Hypothalamus (tissue), 51 donors: ENCODE measurements at places on chromosomes 11 and 22.

GRCh38 chr11:126482586-126483108 is 127.2 kb downstream of the ST3GAL4 start:
- DNase-seq = no peak

- DNase-seq = no peak
These were observed 5.4 kb upstream of the SORL1 start for GRCh38 chr11:121446752-121447156.

DNA sequence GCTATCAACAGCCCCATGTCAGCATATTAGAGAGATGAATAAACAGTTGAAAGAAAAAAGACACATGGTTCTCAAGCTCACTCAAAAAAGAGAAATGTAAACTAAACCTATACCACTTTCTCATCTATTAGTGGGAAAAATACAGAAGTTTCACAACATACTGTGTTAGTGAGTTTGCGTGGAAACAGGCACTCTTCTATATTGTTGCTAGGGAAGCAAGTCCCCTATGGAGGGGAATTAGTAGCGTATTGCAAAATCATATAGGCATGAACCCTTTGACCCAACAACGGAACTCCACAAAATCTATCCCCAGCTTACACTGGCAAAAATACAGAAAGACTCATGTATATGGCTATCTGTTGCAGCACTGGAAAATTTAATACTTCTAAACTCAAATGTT is 14.2 kb upstream of the RFPL2 start:
- DNase-seq = no peak

DNA sequence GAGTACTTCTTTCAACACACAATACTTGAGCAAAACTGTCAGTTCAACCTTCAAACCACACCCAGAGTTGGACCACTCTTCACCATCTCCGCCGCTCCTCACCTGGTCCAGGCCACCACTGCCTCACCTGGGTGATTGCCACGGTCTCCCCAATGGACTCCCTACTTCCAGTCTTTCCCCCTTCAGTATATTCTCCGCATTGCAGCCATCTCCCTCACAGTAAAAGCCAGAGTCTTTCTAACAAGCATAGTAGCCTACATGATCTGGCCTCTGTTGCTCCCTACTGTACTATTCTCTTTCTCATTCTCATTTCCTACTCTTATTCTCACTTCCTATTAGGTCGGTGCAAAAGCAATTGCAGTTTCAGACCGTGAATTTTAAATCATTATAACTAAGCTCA is 28.5 kb downstream of the AASDHPPT start:
- no peak for DNase-seq

GRCh38 chr22:43381693-43382092 is 30.1 kb upstream of the MPPED1 start:
- no peak for DNase-seq

DNA sequence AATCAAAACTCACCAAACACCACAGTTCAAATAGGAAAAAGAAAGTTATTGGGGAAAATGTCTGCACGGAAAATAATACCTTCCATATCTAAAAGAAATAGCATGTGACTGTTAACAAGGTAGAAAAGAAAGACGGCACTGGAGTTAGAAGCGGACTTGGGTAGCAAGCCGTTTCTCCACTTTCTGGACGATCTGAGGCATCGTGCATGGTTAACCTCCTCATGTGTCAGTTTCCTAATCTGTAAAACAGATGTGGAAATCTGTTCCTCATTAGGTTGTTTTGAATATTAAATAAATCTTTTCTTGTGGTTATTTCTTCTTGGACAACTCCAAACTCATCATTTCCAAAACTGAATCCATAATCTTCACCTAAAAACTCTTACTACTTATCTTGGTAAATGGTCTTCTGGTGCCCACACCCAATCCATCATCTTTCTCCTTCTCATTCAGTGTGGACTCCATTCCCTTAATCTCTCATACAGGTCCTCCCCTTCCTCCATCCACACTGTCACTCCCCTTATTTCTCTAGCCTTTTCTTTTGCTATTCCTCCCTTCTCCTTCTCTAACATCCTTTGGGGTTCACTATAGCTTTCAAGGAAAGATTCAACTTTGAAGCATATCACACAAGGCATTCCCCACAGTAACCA is 53.5 kb downstream of the VSIG10L2 start:
- no peak for DNase-seq

GRCh38 chr22:34620832-34621231 is 445.1 kb upstream of the ISX start:
- no peak for DNase-seq

DNA sequence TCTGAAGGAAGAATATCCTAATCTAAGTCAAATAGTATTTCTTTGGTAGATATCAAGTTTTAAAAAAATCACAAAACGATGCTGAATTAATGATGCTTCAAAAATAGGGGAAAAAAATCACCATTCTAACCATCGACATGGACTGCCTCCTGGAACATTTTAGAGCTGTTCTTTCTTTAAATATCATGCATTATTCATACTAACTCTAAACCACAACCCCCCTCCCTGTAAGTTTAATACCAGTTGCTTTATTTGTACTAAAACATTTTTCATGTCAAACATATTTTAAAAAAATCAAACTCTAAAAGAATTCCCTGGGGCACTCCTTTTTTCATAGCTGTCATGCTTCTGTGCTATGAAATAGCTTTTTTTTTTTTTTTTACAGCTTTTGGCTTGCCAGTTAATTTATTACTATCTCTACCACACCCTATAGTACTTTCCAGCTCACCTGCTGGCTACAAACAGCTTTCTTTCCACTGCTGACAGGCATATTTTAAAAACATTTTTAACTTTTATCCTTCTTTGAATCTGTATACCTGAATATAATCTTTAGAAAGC is 256.9 kb downstream of the SOX6 start:
- DNase-seq = no peak

DNA sequence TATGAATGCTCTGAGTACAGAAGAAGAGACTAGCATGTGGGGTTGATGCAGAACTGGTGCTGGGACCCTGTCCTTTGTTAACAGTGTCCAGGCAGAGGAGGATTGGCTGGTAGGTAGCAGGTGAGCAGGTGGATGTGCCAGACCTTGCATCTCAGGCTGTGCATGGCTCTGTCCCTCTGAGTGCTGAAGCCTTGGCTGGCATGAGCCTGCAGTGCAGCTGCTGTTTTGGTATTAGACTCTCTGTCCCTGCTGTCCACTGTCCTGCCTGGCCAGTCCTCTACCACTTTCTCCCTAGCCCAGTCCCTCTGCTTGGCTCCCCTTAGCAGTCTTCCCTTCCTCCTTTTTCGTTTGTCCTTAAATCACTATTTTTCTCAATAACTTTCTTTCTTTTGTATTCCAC is 213.6 kb upstream of the ZBED5 start:
- DNase-seq = no peak

DNA sequence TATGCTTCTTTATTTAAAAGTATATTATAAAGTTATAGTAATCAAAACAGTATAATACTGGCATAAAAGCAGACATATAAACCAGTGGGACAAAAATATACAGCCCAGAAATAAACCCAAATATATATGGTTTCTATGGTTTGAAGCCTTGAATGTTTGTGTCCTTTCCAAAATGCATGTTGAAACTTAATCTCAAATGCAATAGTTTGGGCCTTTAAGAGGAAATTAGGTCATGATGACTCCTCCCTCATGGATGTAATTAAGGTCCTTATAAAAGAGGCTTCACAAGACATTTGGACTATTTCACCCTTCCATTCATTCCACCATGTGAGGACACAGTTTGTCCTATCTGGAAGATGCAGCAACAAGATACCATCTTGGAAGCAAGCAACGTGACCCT is at the start of gene MS4A6E:
Gene MS4A6E, plus strand, starts transcription at position 301 of the 400 bp plus-strand sequence. CDS start 7,641 bp downstream, outside the sequence.
- no peak for DNase-seq

DNA sequence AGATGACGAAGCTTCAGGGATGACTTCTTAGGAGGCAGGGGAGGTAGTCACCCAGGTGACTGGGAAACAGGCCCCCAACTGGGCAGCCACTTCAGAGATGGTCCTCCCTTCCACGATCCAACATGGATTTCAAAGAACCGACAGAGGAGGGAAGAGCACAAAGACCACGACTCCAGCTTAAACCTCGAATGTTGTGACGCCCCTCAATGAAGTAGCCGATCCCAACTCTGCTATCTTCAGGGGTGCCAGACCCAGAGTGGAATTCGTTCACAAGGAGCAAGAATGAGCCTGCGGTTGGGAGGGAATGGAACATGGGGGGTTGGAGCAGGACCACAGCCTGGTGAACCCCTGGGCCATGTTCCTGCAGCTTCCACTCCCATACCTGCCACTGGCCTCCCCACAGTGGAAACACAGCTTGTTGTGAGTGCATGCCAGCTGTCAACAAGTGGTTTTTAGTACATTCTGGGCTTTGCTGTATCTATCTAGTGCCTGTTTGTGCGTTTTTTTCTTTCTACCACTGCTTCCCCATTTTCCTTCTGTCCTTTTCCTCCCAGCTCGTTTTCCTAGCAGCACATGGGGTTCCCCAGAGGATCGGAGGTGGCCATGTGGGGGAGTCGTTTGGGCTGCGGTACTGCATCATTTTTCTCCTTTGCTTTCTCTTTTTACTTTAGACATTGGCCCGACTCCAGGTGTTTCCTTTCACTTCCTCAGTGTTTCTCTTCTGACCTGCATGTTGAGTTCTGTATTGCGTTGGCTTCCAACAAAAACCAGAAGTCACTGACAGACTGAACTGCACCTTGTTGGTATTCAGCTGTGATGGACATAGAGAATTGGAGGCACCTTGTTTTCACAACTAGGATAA is 65.8 kb downstream of the MORC2 start:
- DNase-seq = no peak

DNA sequence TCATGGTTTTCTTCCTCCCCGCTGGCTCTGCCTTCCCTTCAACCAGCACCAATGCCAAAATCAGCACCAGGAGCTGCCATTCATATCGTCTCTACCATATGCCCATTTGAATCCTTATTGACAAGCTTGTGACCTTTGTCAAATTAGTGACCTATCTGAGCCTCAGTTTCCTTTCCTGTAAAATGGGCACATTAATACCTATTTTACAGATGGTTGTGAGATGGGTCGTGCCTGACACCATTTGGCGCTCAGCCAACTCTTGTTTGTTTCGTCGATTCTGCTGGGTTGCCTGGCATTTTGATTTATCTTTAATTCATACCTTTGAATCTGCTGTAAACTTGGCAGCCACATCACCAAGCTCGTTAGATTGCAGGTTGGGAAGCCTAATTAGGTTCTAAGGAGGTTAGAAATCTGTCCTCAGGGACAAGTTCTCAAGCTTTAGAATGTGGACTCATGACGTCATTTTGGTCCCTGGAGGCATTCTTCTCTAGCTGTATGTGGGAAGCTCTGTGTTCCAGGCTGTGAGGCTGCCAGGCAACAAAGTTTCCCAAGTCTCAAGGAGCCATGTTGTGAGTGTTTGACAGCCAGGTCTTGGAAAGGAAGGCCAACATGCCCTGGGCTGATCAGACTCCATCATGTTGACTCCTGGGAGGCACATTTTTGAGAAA is 61.0 kb downstream of the RPS6KA4 start:
- no peak for DNase-seq

- DNase-seq = no peak
These were observed 20.6 kb upstream of the FDX1 start for GRCh38 chr11:110409174-110409573.

DNA sequence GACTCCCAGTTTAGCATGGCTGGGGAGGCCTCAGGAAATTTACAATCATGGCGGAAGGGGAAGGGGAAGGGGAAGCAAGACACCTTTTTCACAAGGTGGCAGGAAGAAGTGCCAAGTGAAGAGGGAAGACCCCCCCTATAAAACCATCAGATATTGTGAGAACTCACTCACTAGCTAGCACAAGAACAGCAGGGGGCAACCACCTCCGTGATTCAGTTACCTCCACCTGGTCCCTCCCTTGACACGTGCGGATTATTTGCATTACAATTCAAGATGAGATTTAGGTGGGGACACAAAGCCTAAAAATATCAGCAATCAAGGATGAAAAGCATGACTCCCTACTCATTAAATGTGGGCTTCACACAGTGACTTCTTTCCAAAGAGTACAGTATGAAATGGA is 155.0 kb upstream of the CCDC90B start:
- no peak for DNase-seq

- DNase-seq = no peak
These were observed 38.1 kb downstream of the LRRC32 start for GRCh38 chr11:76632492-76632891.

- peak; percentile 28 for DNase-seq
These were observed 102.3 kb downstream of the PRR5L start for GRCh38 chr11:36398231-36398953.

DNA sequence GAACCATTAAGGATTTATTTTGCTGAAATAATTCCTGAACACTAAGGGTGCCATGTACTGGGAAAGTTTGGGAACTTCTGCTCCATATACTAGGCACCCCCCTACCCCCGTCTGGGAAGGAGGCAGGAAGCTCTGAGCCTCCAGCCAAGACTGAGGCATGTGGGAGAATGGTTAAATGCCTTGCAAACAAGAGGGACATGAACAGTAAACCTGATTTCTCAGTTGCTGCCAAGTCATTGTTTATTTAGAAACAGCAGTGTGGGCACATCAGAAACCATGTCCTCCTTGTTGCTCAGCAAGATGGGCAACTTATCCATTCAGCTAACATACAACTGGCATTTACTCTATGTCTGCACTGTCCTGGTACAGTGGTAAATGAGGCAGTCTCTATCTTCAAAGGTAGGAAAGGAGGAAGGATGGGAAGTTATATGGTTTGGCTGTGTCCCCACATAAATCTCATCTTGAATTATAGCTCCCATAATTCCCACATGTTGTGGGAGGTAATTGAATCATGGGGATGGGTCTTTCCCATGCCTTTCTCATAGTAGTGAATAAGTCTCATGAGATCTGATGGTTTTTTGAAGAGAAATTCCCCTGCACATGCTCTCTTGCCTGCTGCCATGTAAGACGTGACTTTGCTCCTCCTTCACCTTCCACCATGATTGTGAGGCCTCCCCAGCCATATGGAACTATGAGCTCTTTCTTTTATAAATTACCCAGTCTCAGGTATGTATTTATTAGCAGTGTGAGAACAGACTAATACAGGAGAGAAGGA is 459.1 kb downstream of the MIAT start:
- DNase-seq = no peak

- no peak for DNase-seq
These were observed 473 bp downstream of the TXN2 start for GRCh38 chr22:36480941-36481392.

DNA sequence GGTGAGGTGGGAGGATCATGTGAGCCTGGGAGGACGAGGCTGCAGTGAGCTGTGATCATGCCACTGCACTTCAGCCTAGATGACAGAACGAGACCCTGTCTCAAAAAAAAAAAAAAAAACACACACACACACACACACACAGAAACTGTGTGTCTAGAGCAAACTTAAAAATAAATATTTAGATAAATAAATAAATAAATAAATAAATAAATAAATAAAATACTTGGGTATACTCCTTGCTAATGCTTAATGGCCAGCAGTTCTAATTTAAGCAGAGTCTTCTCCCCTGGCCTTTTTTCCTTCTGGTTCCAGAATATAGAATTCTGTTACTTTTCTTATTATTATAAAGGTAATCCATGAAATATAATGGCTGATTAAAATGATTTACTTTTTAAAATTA is 5.1 kb upstream of the ARL2 start:
- DNase-seq = no peak

DNA sequence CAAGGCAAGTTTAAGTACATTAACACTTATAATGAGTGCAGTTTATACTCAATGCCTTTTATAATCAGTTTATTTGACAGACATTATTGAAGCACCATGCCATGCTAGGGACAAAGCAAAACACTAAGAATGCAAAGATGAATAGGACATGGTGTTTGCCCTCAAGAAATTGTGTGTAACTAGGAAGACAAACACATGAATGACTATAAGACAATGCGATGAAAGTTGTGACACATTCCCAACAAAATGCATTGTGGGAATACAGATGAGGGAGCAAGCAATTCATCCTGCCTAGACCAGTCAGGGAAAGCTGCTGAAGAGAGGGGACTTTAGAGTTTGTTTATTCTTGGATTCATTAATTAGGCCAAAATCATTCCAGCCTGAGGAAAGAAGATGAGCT is 133.8 kb upstream of the TRPC6 start:
- no peak for DNase-seq
